Jurkat, Clone E6-1 (cell line): ENCODE measurements at places on chromosomes 12 and 14.

DNA sequence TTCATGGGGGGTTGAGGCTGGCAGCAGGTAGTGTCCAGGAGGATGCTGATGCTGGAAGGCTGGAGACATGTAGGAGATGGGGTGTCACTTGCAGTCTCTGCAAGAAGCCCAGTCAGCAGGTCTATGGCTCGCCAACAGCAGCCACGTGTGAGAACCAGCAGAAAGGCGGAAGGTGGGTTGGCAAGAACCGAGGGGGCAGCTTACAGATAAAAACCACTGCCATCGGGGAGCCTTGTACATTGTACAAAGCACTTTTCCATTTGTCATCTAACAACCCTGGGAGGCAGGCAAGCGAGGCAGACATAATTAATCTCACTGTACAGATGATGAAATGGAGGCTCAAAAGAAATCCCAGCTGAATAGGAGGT lies 167.2 kb downstream of the KCNA5 start:
- no peak for DNase-seq

- DNase-seq: no peak
Measured at GRCh38 chr14:69573205-69573830, 1.4 kb downstream of the CCDC177 start.

GRCh38 chr12:46219877-46220655 lies 48.8 kb downstream of the SLC38A1 start:
- DNase-seq: no peak

DNA sequence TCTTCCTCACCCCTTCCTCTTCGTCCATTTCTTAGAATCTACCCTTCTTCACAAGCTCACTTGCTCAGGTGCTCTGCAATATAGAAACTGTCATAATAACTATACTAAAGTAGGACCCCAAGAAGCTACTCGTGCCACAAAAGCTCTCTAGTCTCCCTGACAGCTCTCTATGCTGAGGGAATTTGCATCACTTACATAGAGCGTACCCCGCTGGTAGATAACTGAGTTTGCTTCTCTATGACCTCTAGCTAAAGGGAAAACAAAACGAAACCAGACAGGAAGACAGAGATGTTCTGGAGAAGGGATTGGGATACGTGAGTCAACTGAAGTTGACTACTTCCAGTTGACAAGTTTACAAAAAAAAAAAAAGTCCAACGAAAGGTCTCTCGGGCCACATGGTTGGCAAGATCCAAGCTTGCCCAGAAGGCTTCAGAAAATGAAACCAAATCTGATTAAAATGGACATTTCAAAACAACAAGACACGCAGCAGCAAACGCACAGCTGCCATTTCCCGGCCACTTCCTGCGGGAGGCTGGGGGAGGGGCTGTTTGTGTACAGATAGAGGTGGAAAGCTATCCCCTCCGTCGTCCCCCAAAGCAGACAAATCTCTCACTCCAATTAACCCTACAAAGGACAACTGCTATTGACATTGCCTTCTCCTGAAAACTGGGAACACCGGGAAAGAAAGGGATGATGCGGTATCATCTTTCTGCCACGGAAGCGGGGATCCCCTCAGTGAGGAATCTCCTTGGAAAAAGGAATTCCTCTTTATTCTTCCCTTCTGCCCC lies 1.3 kb downstream of the BAZ2A start:
- peak; percentile 46 for DNase-seq

- no peak for DNase-seq
Measured at GRCh38 chr14:24384169-24384568, 14.6 kb upstream of the NYNRIN start.

DNA sequence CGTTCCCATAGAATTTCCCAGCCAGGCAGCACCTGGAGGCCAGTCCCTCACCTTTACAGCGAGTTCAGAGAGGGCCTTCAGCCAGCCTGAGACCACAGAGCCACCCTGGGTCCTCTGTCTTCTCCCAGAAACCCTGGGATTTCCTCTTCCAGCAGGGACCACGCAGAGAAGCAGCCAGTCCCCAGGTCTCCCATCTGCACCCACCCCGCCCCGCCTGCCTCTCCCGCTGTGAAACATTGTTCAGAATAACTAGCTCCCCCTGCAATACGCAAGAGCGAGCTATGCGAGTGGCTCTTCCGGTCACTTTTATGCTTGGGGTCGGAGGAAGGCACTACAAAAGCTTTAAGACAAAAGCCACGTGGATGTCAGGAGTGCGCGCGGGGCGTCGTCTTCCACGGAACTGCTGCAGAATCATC lies 77.8 kb downstream of the SERPINA3 start:
- DNase-seq: no peak

DNA sequence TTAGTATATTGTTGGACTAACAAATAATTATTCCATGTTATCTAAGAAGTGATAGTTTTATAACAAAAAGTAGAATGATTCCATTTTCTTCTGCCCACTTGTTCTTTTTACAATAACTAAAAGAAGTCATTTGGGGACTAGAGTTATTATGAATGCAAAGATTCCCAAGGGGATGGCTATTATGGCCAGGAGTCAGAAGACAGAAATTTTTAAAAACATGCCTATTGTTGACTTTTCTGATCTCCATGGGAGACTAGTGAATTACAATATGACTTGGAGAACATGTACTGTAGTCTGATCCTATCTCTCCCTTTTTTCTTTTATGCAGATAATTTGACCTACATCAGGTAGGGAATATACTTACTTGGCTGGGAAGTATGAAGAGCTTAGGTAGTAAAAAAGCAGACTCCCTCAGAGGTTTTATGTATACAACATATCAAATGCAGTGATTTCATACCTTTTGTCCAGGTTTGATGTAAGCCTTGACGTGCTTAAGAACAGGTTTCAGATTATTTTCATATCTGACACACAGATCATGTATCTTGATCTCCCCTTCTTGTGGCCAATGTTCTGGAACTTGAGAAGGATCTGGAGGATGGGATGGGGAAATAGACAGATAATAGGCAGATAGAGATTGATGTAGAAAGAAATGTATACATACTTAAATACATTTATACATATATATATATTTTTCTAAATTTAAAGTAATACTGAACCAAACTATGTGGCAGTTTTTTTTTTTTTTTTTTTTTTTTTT lies 41.0 kb upstream of the KCNJ8 start:
- DNase-seq: no peak

- no peak for DNase-seq
Measured at GRCh38 chr14:90345239-90345557, 13.5 kb upstream of the NRDE2 start.

- no peak for DNase-seq
Measured at GRCh38 chr14:81529391-81529790, 4.3 kb downstream of the SEL1L start.

DNA sequence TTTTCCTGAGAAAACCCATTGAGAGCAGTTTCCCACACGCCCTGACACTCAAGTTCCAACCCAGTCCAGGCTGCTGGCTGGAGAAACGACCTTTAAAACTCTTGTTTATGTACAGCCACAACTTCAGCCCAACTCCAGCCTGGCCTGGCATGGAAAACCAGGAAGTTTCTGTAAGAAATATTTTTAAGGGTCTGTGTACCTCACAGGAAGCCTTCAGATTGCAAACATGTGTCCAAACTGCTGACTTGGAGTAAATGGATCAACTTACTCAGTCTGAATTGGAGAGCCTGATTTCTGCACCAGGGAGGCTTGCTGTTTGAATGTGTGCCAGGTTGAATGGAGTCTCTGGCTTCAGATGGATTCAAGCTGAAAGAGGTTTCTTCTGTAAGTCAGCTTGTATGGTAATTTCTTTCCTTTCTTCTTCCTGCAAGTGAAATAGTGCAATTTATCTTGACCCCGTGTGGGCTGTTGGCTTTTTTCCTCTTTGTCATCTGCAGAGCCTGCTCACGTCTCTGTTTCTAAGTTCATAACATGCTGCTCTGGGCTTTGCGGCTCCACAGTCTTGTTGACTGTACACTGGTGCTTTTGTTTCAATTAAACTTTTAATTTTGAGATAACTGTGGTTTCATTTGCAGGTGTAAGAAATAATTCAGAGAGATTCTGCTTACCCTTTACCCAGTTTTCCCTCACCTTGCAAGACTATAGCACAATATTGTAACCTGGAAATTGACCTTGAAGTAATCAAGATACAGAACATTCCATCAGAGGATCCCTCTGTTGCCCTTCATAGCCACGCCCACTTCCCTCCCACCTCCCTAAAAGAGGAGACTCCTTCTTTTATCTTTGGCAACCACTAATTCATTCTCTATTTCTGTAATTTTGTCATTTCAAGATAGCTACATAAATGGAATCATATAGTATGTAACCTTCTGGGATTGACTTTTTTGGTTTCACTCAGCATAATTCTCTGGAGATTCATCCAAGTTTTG lies 109.7 kb upstream of the PRMT8 start:
- no peak for DNase-seq

DNA sequence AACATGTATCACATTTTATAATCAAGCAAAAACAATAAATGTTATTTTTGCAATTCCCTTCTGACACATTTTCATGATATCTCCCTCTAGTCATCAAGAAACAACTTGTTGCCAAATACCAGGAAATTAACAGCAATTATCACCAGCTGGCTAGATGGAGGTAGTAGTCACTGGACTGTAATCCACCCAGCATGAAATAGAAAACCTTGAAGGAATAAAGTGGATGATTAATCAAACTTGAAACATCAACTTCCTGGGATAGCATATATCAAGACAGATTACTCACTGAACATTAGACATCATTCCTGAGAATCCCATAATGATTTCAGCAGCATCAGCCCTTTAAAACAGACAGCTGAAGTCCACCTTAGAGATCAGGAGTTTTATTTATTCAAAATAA lies 259.0 kb downstream of the CCDC59 start:
- DNase-seq: no peak

DNA sequence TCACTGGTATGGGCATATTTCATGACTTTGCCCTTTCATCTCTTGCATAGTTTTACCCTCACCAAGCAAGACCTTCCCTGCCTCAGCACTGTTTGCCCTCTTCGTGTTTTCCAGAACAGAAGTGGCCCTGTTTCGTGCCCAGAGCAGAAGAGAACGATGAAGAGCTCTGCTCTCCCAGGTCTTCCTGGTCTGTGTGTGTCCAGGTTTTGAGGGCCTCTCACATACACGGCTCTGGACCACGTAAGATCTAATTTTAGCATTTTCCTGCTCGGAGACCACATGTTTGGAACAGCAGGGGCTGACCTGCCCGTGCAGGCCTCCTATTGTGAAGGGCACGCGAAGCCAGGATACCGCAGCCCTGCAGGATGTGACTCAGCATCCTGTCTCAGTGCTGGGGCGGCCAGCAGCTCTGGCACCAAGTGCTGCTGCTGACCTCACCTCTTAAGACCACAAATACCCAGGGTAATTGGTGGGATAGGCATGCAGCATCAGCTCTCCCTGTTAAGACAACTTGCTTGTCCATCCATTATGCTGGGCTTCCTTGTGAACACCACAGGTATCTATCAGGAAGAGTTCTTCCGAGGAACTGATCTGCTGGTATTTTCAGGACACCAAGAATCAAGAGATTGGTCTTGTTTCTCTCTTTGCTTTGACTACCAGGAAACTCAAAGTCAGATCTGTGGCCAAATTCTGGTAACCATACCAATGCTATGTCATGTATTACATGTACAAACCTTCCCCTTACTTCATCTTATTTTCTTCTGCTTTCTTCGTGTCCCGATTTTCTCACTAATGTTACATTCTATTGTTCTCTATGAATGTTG lies 19.0 kb downstream of the SSH1 start:
- DNase-seq: peak; percentile 55

GRCh38 chr14:31921721-31922120 lies 155.4 kb upstream of the ARHGAP5 start:
- DNase-seq: no peak

DNA sequence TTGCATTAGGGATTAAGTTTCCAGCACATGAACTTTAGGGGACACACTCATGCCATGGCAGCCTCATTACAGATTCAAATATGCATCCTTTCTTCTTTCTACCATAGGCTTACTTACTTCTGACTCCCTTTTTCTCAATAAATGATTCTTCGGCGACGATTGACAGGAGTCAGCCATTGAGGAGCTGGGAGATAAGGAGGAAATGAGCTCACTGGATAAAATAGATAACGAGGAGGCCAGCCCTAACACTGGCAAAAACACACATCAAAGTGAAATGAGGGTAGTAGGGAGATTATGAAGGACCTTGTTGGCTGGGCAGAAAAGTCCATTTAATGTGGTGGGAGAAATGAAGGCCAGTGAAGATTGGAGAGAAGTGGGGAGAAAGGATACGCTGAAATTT lies 172.2 kb downstream of the SLC41A2 start:
- no peak for DNase-seq

DNA sequence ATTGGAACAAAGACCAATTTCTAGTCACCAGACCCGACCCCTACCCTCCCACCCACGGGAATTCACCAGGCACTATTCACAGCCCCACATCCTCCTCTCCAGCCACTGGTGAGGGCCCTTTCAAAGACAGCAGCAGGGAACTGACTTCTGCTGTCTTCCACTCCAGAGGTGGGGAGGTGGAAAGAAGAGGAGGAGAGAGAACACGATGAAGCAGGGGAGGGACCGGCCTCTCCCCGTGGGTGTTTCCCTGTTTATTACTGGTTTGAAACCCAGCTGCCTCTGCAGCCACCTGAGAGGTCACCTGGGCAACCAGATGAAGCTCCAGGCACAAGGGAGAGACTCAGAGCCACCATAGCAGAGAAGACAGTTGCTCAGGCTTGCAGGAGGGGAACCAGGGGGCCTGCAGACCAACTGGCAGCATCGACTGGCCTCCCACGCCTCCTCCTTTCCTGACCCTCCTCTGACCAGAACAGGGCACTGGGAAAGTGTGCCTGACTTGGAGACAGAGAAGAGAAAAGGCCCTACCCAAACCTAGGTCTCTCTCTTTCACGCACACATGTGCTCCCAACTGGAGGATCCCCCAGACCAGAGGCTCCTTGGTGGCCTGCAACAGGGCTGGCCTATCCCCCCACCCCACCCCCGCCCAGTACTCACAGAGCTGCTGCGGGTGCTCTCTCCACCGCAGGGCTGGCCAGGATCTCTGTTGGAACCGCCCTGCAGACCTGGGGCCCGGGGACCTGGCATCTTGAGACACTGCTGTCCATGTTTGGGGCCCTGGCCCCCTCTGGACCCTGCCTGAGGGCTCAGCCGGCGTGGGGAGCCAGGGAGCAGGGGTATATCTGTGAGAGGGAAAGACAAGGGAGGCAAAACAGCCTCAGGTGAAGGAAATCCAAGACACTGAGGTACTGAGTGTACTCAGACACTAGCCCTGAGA lies 22.8 kb downstream of the ANO2 start:
- no peak for DNase-seq

- DNase-seq: peak; percentile 74
Measured at GRCh38 chr14:74618078-74618952, 6.3 kb upstream of the LTBP2 start.

GRCh38 chr14:83257466-83258439 lies 1724.1 kb upstream of the SEL1L start:
- no peak for DNase-seq

GRCh38 chr14:89175881-89176799 lies 240.9 kb downstream of the FOXN3 start:
- DNase-seq: no peak

- DNase-seq: no peak
Measured at GRCh38 chr14:70920608-70921007, 13.3 kb downstream of the PCNX1 start.
